ENCODE measurements at places on chromosomes 3 and 15. TPM values are rescaled to one million over a fixed set of nuclear protein-coding genes. Genes with fewer than 3 reads are reported as not detected.

The GPR149 gene
- not detected for total RNA-seq

DNA sequence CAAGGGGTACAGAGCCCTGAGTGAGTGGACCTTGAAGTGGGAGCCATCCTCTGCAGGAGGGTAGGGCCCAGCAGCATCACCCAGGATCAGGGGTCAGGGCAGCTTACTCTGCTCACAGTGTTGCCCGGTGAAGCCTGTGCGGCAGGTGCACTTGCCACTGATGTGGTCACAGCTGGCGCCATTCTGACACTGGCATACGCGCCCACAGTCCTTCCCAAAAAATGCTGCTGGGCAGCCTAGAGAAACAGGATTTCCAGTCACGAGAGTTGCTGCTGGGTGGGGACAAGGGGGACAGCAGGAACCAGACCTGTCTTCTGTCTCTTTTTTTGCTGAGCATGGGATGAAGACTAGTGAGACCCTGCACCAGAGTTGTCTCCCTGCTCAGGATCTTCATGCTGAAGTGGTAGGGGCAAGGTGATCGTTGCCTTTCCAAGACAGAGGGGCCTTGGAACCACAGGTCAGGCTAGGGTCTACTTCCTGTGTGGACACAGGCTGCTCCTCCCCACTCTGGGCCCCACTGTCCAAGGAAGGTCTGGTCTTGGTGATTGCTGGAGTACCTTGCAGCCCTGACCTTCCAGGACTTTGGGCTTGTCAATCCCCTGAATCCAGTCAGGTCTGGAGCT, 46.9 kb downstream of the RAB11A start:
- no peaks in the 10 kb centered on the region for H3K4me1 ChIP-seq
- H3K4me3 ChIP-seq = no peak overlapping the region
- H3K36me3 ChIP-seq = no peaks in the 10 kb centered on the region
- DNase-seq = no peak

GRCh38 chr3:173138026-173138425, 3.0 kb downstream of the SPATA16 start:
- DNase-seq = no peak
- no peaks in the 10 kb centered on the region for H3K36me3 ChIP-seq
- no peaks in the 10 kb centered on the region for H3K27me3 ChIP-seq
- H3K27ac ChIP-seq = no peak overlapping the region

DNA sequence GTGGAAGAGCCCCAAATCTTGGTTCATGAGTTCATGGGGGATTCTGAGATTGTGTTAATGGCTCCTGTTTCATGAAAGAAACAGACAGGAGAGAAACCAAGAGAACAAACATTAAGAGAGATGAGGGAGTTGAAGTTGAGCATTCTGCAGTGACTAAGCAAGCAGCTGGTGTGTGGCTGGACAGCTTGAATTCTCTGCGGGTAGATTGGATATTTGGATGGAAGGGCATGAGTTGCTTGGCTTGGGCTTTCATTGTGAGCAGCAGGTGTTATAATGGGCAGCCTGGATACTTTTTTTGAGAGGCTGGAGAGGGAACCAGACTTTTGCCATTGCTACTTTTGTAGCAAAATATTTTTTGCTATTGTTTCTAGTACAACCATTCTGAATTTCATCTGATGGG, 346.8 kb upstream of the SATB1 start:
- no peaks in the 10 kb centered on the region for H3K36me3 ChIP-seq
- no peak for DNase-seq
- no peaks in the 10 kb centered on the region for H3K27me3 ChIP-seq
- no peak overlapping the region for H3K4me3 ChIP-seq
- no peak overlapping the region for H3K27ac ChIP-seq
- no peaks in the 10 kb centered on the region for H3K4me1 ChIP-seq

GRCh38 chr3:65844370-65844769, 194.3 kb downstream of the MAGI1 start:
- H3K27me3 ChIP-seq = no peaks in the 10 kb centered on the region
- no peak overlapping the region for H3K27ac ChIP-seq
- no peaks in the 10 kb centered on the region for H3K4me1 ChIP-seq
- DNase-seq = no peak

All from H9 (cell line).